ENCODE measurements at places on chromosomes 1 and 21.

DNA sequence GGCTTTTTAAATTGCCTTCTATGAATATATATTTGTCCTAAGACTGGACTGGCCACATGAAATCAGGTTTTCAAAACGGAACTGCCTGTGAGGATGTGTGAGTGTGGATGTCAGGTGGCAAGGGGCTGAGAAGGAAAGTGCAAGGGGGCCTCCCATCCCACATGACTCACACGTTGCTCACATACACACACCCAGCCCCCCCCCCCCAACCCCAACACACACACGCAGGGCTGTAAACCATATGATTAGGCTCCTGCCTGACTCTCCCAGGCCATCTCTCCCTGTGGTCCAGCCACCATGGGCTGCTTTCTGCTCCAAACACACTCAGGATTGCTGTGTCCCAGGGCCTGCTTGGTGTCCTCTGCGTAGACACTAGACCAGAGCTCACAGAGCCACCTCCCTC, 22.4 kb downstream of the DEGS1 start:
- DNase-seq = no peak

DNA sequence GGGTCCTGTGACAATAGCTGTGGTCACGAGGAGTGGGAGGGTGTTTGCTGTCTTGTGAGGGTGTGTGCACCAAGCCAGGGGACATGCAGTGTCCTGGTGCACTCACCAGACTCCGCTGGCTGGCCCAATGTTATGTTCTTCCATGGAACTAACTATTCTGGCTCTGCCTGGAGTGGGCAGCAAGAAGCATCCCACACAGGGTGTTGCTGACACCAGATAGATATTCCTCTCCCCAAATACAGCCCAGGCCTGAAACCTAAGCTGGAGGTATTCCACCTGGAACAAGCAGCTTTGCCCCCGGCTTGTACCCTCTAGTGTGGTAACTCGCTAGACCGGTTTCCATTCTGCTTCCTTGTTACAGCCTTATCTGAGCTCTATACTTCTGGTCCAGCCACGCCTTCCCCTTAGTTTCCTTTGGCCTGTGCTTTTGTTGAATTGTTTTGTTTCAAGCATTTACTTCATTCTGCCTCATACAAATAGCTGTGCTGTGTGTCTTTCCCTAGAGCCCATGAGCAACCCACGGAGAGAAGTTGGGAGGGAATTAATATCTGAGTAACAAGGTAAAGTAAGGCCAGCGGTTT, 14.7 kb upstream of the LY9 start:
- no peak for DNase-seq

- DNase-seq = no peak
These were observed 27.5 kb upstream of the SLC30A1 start for GRCh38 chr1:211606332-211606913.

DNA sequence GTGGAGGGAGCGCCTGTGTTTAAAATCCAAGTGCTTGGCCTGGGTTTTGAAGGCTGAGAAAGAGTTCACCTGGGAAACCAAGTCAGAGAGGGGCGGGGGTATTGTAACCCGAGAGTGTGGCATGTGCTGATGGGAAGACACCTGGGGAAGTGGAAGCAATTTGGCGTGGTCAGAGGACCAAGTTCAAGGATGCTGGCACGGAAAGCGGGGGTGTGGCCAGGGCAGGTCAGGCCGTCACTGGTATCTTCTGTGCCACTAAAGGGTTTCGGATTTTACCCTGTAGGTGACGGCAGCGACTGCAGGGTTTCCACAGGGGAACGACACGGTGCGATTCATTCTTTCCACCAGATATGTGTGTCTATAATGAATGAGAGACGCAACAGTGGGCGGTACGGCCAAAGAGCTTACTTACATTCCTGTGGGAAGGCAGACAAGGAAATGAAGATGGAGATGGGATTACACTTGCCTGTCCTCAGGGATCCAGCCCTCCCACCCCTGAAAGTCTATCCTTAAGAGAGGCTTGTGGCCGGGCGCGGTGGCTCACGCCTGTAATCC, 31.3 kb downstream of the CA6 start:
- no peak for DNase-seq

- no peak for DNase-seq
These were observed 38.3 kb downstream of the TCP10L start for GRCh38 chr21:32547018-32547417.

DNA sequence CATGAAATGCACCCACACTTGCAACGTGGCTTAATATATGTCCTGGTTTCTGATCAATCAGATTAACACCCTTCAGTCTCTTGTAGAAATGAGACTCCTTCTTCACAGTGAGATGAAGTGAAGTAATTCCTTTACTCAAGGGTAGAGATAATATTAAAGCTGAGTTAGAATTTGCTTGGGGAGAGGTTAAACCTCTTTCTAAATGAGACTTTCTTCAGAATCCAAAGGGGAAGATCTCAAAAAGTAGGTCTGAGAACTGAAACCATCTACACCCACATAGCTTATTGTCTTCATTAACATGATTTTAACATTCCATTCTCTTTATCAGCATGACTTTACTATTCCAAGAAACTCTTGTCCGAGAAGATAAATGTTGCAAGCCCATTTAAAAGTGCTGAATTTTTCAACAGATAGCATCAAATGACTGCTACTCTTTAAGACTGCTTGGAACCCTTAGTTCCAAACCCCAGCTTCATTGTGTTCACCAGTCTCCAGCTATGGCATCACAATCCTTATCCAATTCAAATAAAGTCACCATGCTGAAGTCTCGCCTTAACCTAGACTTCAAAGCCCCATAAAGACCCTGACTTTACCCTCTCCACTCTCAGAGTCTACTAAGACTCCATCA, 19.2 kb upstream of the TRAF3IP3 start:
- DNase-seq = no peak

- DNase-seq = no peak
These were observed 49.7 kb downstream of the DMAP1 start for GRCh38 chr1:44262816-44263567.

DNA sequence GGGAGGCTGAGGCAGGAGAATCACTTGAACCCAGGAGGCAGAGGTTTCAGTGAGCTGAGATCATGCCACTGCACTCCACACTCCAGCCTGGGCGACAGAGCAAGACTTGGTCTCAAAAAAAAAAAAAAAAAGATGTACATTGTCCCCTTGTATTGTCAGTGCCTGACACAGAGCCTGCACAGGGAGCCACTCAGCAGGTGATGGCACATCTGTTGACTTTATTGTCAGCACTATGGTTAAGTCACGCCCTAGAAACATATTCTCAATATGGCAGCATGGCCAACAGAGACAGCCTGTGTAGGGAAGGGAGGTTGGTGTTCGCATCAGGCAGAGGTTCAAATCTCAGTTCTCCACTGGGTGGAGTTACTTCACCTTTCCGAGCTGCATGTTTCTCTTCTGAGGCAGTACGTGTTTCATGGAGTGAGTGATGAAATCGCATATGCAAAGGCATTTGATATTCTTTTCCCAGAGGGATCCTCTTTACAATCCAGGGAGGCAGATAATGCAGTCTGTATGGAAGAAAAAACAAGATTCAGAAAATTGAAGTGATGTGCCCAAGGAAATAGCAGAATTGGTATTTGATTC, 20.6 kb downstream of the LAMC2 start:
- DNase-seq = no peak

DNA sequence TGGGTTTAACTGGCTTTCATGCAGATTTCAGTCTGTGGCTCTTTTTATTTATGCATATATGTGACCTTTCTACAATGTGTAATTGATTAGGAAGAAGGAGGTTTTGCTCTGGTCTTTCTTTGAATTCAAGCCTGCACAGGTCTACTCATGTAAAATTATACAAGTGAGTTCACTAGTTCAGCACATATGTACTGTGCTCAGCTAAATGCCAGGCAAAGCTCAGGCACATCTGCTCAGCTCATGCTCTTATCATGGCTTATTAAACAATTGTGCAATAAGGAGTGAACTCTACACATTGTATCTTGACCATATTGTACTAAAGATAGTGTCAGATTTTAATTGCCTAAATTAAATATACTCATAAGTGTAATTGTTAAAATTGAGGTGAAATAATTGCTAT, 378.4 kb downstream of the ADGRL2 start:
- DNase-seq = no peak

DNA sequence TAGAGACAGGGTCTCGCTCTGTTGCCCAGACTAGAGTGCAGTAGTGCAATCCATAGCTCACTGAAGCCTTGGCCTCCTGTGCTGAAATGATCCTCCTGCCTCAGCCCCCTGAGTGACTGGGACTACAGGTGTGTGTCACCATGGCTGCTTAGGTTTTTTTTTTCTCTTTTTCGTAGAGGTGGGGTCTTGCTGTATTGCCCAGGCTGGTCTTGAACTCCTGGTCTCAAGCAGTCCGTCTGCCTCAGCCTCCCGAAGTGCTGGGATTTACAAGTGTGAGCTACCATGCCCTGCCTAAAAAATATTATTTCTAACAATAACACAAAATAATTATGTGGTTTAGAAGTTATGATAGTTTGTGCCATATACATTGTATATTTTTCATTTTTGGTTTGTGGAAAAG, 9.9 kb downstream of the CAMTA1 start:
- no peak for DNase-seq

GRCh38 chr1:231976231-231976630, 349.6 kb downstream of the DISC1 start:
- DNase-seq = no peak

GRCh38 chr21:42276076-42276475, 39.1 kb downstream of the TFF3 start:
- DNase-seq = no peak

GRCh38 chr1:247400685-247401084, 15.3 kb upstream of the NLRP3 start:
- no peak for DNase-seq

DNA sequence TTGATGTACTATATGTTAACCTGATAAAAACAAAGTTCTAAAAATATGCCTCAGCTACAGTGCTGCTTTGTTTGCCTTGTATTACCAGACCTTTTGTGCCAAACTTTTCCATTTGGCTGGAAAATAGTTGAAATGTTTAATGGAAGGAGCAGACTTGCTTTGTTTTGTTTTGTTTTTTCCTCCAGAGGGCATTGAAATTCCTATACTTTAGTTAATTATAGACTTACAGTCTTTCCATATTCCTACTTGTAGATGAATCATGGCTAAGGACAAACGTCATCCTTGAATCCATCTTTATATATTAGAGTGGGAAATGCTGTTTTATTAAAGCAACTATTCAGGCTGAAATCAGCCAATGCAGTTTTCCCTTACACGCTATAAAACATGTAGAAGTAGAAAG, 6.7 kb downstream of the CAP1 start:
- DNase-seq = no peak

- no peak for DNase-seq
These were observed 2.7 kb downstream of the AKR7A2 start for GRCh38 chr1:19309123-19309813.

DNA sequence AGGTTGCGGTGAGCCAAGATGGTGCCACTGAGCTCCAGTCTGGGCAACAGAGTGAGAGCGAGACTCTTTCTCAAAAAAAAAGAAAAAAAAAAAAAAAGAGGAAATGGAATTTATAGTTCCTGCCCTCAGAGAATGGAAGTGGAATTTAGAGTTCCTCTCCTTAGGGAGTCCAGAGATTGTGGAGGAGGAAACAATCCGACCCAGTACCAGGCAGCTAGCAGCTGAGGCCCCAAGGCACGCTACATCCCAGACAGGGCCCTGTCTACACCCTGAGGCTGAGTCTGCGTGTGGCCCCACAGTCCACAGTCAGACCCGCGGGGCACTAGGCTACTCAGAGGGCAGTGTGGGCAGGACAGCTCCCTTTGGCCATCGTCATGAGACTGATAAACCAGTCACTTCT, 1.9 kb upstream of the MFN2 start:
- DNase-seq = no peak

GRCh38 chr1:55445416-55445815, 230.3 kb upstream of the USP24 start:
- no peak for DNase-seq

DNA sequence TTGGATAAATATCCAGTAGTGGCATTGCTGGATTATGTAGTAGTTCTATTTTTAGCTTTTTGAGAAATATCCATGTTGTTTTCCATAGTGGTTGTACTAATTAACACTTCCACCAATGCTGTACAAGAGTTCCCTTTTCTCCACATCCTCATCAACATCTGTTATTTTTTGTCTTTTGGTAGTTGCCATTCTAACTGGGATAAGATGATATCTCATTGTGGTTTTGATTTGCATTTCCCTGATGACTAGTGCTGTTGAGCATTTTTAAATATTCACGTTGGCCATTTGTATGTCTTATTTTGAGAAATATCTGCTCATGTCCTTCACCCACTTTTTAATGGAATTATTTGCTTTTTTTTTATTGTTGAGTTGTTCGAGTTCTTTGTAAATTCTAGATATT, 183.9 kb downstream of the PTPRU start:
- no peak for DNase-seq

DNA sequence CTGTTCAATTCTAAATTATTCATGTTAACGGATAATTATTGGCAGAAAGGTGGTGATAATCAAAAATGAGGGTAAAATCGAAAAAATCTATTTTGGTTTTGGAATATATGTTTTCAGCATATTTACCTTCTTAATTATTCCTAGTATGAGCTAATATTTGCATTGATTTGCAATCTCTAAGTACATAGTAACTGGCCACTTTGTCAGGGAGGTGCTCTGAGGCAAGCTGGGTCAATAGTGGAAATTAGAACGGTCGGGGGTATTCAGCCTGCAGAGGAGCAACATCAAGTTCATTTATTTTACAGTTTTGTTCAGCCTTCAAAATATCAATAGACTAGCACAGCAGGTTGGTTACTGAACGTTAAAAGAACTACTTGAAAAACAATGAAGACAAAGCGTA, 1.8 kb downstream of the OTUD7B start:
- peak; percentile 10 for DNase-seq

DNA sequence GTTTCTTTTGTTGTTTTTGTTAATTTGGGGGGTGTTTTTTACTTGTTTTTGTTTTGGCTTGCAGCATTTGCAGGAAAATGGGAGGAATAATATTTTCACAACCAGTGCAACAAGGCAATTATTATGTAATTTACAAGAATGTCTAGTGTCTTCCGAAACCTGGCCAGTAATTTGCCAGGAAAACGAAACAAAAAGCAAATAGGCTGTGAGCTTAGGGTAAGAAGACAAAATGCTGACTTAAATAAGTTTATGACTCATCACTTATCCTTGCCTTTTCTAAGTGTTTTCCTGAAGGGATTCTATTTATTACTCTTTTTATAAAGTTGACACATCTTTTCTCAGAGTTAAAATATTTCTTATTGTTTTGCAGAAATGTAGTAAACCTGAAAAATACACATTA, 49.8 kb downstream of the KCNT2 start:
- no peak for DNase-seq

GRCh38 chr1:224333939-224334786, 4.2 kb upstream of the NVL start:
- DNase-seq = no peak

GRCh38 chr1:27556781-27557595, 47.0 kb downstream of the AHDC1 start:
- DNase-seq = no peak
